ENCODE measurements at places on chromosomes 2 and 18.

DNA sequence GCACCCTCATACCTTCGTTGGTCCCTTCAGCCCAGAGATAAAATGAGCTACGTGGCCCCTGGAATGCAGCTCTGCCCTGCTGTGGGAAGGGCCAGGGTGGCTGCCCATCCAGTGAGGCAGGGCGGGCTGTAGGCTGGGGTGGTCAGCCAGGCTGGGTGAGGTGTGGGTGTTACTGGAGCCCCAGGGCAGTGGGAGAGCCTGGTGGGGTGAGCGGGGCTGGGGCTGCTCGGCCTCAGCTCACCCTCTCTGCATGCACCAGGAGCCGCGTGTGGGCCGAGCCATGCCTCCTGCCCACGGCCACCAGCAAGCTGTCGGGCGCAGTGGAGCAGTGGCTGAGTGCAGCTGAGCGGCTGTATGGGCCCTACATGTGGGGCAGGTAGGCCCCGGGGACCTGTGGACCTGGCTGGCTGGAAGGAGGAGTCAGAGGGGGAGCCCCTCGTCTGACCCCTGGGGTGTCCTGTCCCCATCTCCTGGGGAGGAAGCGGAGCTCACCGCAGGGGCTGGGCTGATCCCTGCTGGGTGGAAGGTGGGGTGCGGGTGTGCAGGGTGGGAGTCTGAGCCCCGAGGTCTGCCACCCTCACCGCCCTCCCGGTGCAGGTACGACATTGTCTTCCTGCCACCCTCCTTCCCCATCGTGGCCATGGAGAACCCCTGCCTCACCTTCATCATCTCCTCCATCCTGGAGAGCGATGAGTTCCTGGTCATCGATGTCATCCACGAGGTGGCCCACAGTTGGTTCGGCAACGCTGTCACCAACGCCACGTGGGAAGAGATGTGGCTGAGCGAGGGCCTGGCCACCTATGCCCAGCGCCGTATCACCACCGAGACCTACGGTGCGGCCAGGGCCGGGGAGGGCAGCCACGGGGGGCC lies 5.5 kb downstream of the RNPEPL1 start:
- DNase-seq, result no peak

GRCh38 chr2:168119515-168120141 lies 127.8 kb downstream of the STK39 start:
- no peak for DNase-seq

DNA sequence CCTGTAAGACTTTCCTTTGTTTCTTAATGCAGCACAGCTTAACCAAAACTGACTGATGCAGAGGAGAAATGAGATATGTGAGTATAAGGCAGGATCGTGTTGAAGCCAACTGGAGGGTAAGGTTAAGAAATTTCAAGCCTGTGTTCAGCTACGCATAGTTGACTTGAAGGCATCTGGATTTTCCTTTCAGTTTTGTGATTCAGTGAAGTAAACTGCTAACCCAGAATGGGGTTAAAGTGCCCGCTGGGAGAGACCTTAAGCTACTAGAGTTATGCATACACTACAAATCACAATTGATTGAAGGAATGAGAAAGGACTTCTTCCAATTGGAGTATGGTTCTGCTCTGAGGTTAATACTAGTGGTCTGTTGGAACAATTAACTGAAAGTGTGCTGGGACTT lies 22.6 kb downstream of the THSD7B start:
- DNase-seq, result no peak

DNA sequence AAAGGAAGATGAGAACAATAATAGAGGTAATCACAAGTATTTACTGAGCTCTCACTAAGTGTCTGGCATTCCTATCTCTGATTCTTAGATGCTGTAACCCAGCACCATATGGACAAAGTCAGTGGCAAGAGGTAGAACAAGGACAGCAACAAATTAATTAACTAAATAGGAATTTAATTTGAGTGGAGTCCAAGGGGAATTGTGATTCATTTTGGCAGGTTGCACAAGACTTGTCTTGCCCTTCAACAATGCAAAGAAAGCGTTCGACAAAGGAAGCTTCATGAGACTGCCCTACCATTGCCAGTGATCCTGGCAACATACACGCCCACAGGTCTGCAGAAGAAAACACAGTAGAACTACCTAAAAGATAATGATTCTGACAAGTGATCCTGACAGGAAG lies 221.6 kb downstream of the RBM43 start:
- no peak for DNase-seq

GRCh38 chr2:28096421-28096820 lies 205.9 kb downstream of the BABAM2 start:
- no peak for DNase-seq

DNA sequence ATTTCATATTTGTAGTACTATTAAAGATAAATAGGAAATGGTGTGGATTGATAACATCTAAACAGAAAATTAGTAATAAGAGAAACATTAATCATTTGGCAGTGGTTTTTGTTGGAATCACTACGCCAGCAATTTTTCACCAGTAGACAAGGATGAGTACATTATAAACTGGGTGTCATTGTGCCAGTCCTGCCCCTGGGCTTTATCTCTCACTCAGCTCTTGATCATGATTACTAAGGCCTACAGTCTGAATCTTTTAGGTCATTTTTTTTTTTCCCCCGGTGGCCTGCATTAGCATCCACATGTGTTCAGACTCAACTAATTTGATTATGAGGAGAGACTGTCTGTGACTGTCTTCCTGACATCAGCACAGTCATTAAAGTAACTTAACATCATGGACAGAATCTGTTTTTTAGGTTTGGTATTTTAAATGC lies 16.2 kb downstream of the GULP1 start:
- no peak for DNase-seq

GRCh38 chr18:7684966-7685365 lies 117.8 kb downstream of the PTPRM start:
- DNase-seq, result no peak

GRCh38 chr2:27105981-27106380 lies 12.9 kb downstream of the CGREF1 start:
- DNase-seq, result no peak

DNA sequence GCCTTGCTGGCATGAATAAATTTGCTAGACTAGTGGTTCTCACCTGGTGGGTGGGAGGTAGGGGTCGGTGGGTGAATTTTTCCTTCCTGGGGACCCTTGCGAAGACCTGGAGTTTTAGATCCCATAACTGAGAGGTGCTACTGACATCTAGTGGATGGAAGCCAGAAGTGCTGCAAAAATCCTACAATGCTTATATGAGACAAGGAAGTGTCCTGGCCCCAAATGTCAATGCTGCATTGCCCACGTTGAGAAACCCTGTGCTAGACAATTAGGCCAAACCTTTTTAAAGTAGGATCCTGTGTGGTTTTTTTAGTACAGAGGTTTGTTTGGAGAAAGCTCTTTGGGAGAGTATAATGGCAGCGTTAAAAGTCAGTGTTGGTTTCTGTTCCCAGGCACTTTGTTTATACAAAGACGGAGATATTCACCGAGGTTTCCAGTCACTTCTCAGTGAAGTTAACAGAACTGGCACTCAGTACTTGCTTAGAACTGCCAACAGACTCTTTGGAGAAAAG lies 9.6 kb downstream of the SERPINB8 start:
- DNase-seq, result peak; percentile 51

DNA sequence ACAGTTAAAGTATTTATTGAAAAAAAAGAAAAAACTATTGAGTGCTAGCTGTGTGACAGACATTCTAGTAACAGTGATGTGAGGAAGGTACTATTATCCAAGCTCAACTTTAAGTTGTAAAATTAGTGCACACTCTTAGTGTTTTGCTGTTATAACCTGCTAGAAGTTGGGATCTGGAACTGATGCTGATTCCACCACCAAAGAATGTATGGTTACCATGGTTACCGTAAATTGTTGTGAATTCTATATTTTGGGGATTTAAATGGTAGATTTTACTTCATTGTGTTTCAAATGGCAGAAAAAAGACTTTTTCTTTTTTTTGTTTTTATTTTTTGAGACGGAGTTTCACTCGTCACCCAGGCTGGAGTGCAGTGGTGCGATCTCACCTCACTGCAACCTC lies 5.3 kb downstream of the AGFG1 start:
- no peak for DNase-seq

DNA sequence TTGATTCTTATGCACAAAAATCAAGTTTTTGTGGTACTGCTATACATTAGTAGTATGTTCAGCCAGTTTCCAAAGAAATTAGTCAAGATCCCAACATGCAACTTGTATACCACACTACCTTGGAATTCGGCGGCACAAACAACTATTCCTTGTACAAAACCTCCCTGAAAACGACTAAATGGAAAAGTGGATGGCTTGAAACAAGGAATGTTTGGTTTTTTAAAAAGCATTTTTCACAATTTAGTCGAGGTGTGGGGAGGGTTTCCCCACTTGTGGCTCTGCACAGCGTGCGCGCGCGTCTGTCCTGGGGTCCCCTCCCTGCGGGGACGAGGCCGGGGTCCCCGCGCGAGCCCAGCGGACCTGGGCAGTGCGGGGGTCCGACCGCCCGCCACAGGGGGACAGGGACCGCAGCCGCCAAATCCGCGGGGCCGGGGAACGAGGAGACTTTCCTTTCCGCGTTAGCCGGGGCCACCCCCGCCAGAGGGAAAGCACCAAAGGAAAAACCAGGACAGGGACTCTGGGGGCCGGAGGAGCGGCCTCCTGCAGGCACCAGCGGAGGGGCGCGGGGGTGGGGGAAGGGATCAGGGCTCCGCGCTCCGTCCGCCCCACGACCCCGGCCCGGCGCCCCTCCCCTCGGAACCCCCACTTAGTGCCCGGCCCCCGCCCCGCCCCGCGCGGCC lies 534 bp upstream of the SOCS6 start:
- peak; percentile 69 for DNase-seq

DNA sequence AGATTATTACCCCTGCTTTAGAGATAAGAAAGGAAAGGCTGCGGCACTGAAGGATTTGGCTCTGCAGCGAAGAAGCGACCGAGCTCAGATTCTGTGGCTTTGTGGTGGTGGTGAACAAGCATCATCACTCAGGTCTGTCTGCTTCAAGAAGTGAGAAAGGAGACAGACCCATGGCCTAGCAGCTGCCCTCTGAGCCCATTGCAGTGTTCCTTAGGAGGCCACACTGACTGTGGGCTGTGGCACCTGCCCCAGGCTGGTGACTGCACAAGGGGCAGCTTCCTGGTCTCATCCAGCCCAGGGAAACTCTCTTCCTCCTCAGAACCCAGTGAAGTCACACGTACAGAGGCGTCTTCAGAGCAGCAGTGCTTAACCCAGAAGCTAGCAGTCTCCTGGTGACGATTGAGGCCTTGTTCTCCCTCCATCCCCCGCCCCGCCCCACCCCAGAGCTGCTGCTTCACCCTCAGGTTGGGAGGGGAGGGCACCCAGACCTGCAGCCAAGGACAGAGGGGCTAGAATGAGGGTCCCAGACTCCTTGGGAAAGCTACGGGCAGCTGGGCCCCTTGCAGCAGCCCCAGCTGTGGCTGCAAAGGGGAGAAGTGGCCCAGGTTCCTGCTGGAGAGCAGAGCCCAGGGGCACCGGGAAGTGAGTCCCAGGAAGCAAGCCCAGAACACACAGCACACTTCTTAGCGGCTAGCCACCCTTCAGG lies 22.2 kb downstream of the BIN1 start:
- DNase-seq, result no peak

DNA sequence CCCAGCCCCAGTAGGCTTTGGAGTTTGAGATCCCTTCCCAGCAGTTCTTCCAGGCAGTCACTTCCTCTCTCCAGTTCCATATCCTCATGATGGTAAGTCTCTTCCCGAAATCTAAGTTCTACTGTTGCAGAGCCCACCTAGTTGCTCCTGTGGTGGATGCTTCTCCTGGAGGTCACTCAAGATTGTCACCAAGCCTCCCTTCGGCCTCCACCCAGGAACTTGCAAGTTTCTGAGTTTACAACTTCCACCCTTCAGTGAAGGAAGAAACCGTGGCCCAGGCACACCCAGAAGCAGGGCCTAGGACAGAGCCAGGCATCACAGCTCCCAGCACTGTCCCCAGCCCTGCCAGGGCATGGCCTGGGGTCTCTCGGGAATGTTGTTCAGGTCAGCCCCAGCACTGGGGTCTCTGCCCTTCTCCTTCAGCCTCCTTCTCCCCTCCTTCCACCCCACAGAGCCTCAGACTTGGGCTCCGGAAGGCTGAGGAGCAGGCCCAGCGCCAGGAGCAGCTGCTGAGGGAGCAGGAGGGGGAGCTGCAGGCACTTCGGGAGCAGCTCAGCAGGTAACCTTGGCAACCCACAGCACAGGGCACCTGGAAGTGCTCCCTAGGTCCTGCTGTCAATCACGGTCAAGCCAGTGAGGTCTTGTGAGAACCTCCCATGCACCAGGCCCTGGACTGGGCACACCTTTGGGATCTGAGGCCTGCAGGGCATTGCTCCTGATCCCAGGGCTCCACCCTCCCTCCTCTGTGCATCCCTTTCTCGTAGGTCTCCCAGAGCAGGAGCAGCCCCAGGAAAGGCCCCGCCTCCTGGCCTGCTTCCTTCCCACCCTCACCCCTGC lies 7.1 kb downstream of the RUFY4 start:
- DNase-seq, result no peak

DNA sequence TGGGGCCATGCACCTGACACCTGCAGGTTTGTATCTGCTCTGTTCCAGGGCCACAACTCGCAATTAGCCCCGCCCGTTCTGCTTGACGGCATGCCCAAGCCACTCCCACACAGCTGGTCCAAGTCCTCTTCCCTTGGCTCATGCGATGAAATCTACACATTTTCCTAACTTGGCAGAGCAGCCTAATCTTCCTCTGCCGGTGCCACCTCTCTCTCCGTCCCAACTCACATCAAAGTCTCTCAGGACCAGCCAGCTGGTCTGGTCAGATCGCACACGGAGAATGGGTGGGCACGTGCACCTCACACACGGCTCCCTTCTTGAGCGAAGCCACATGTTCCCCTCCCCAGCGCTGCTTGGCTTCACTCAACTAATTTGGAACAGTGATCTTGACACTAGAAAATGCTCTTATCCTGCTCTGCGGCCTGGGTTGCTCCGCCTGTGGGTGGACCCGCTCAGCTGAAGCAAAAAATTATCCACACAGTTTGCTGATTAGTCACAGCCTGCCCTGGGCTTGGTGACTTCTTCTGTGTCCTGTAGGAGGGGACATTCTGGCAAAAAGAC lies 176.7 kb downstream of the NRP2 start:
- peak; percentile 69 for DNase-seq

DNA sequence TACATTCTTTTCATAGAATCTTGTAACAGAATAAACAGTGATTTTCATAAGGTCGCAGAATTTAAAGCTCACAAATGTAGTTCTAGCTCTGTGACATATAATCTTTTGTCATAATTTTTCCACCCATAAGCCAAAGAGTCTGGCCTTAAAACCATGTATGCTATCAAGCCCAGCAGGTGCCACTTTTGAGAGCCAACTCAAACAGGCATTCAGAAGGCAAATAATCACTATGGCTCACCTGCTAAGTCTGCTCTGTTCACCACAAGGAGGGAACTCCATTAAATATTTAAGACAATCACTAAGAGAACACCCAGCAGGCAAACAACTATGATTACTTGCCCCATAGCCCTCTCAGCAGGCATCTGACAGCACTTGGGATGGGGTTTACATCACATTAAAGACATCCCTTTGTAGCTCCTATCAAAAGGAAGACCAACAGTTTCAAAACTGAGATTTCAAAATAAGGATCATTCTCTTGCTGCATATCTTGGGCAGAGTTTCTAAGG lies 241.6 kb downstream of the PDE11A start:
- no peak for DNase-seq

- DNase-seq, result no peak
Measured at GRCh38 chr18:10402871-10403559, 51.4 kb upstream of the APCDD1 start.

GRCh38 chr2:102837626-102838198 lies 75.9 kb downstream of the TMEM182 start:
- DNase-seq, result no peak
